Muscle of leg (tissue), 16 donors: ENCODE measurements at places on chromosomes 5 and 9. TPM values are rescaled to one million over a fixed set of nuclear protein-coding genes. Genes with fewer than 3 reads are reported as not detected.

Gene PCA3
- polyA plus RNA-seq = 1.5 TPM

Gene RPS23
- polyA plus RNA-seq = 4,086 TPM

Gene GRM6
- 0.83 TPM for polyA plus RNA-seq

Gene ITGA1
- 21.6 TPM for polyA plus RNA-seq

Gene CBY3
- polyA plus RNA-seq = 0.63 TPM

Gene CENPH
- 15.1 TPM for polyA plus RNA-seq

Gene LCN10
- 5.2 TPM for polyA plus RNA-seq

Gene RGS7BP
- 5.4 TPM for polyA plus RNA-seq

Gene SPATA31D4
- not detected for polyA plus RNA-seq

Gene WDR70
- 24.3 TPM for polyA plus RNA-seq

DNA sequence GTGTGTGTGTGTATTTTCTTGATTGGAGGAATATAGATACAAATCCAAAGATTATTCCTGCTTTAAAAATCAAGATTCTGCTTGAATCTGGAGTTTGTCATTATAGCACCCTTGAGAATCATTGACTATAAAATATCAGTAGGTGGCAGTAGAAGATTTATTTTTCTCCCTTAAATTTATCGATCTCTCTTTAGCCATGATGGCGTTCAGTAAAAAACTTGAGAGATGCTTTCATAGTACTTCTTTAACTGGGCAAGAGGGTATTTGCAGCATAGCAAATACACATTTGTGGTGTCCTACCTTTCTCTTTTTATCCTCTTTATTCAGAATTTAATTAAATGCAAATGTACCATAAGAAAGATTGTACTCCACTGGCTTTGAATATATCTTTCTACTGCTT lies 307.7 kb downstream of the ADGRV1 start:
- peak; percentile 48 for DNase-seq

DNA sequence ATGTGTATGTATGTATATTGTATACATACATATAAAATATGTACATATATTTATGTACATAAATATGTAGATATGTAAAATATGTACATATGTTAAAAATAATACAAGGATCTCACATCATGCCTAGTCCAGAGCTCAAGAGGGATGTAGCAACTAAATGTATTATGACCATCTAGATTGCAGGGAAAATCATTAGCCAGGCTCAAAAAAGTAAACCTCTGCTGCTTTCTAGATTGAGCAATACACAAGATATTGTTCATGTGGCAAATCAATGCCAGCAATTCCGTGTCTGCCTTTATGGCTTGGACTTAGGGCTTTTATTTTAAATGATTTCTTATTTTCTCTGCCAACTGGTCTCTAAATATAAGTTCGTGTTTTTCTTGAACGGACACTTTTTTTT lies 65.2 kb downstream of the RAI14 start:
- no peak for DNase-seq

- no peak for DNase-seq
Measured at GRCh38 chr5:73694089-73694488, 68.1 kb downstream of the ARHGEF28 start.

DNA sequence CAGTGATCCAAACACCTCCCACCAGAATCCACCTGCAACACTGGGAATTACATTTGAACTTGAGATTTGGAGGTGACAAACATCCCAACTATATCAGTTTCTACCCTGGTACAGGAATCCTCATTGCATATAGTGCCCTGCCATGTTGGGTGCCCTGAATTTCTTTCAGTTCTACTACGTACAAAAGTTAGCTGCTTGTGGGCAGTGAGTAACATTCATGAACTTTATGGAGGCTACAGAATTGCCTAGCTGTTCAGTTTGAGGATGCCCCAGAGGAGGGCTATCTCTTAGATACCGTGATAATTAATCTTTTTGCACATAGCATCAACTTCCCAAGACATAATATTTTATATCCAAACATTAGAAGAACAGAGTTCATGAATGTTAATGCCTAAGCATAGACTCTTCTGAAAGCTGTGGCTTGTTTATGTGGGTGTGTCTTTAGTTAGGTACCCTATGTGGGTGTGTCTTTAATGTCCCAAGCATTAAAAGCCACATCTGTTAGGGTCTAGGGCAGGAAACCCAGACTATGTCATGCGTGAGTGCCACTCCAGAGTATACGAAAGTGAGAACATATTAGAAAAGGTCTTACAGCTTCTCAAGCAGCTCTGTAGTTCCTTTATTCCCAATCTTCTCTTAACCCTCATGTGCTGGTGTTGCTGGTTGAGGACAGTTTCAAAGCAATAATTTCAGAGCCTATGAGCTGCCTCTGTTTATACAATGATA lies 47.0 kb upstream of the CHD1 start:
- DNase-seq = no peak

GRCh38 chr5:71783891-71784290 lies 64.8 kb downstream of the CARTPT start:
- no peak for DNase-seq

GRCh38 chr5:79301046-79301712 lies 65.2 kb downstream of the JMY start:
- DNase-seq = no peak

DNA sequence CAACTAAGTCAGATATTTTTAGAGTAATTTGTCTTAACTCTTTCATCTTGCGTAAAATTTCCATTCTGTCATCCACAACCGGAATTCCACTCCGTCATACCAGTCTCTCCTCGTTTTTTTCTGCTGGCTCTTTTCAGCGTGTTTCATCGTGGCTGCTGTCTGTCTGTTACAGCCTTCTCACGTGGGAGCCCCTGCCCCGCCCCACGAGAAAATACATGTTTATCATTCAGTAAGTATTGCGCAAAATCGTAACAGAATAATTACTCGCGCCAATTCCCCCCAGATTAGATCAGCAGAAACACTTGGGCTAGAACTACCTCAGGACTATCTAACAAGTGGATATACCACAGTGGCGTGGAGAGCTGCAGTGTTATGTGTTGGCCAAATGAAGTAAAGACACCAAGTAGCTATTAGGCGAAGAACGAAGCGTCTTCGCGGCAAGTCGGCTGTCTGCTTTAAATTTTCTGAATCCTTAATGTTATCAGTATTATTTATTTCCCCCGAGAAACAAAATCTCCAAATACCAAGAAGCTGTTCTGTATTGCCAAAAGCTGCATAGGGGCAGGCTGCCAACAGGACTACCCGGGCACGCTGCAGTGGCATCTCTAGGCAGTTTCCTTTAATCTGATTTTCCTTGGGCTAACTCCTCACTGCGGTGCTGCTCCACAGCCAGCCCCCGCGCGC lies 566 bp upstream of the FOCAD start:
- DNase-seq = peak; percentile 67

DNA sequence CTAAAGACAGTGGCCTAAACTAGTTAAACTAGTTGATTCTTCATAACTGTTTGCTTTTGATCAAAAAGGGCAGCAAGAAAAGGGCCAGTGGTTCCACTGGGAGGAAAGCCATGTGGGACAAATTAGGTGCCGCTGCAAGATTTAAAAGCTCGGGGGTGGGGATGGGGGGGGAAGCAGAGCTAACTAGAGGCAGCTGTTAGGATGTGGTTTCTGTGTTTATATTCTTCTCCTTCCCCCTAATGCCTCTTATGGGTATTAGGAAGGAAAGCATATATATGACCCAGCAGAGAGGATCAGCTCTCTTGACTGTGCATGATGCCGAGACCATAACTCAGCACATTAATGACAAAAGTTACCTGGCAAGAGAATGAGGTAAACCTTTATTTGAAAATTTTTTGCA lies 65.7 kb downstream of the EFNA5 start:
- DNase-seq = no peak

DNA sequence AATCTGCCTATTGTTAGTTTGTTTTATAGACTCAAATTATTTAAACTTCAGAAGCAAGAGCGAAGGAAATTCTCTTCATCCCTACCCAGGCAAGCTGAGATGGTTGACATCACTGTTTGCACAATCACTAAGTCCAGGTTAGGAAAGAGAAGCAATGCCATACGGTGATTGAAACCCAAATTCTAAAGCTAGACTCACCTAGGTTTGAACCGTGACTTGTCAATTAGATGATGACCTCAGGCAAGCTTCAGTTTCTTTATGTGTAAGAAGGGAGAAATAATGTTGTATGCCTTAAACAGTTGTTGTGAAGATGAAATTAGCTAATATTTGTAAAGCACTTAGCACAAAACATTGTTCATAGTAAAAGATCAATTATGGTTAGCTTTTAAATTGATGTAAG lies 96.5 kb upstream of the ANKRD55 start:
- no peak for DNase-seq

DNA sequence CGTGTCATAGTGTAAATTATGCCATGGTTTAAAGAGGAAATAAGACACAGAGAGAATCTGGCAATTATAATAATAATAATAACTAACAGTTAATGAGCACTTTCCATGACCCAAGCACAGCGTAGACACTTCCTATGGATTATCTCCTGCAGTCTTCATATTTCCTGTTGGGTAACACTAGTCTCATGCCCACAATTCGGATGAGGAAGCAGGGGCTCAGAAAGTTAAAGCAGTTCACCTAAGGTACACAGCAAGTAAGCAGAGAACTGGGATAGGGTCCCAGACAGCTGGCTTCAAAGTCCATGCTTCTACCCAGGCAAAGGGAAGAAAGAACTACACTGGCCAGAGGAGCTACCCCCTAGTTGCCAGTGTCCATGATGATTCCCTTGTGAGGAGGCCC lies 27.9 kb upstream of the TGFBI start:
- peak; percentile 74 for DNase-seq

DNA sequence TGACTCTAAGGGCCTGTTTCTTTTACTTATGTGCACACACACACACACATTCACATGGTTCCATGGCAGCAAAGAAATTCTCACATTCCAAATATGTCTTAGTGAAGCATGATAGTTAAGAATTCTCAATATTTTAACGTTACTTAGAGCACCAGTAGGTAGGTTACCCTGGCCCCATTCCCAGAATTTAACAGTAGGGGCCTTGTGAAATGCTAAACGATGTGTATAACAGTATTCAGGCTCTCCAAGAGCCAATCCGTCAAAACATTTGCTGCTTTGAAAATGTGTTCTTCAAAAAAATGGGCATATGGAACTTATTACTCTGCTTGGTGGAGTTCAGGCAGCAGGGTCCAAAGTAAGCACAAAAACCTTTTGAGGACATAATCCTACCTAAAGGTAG lies 93.7 kb upstream of the DAB2 start:
- peak; percentile 87 for DNase-seq

DNA sequence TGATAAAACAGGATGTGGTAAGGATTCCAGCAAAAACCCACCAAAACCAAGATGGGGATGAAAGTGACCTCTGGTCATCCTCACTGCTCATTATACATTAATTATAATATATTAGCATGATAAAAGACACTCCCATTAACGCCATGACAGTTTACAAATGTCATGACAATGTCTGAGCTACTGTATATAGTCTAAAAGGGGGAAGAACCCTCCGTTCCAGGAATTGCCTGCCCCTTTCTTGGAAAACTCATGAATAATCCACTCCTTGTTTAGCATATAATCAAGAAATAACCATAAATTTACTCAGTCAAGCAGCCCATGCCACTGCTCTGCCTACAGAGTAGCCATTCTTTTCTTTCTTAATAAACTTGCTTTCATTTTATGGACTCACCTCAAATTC lies 96.4 kb upstream of the VLDLR start:
- no peak for DNase-seq

GRCh38 chr9:16191191-16191590 lies 638.3 kb downstream of the CCDC171 start:
- DNase-seq = peak; percentile 45

DNA sequence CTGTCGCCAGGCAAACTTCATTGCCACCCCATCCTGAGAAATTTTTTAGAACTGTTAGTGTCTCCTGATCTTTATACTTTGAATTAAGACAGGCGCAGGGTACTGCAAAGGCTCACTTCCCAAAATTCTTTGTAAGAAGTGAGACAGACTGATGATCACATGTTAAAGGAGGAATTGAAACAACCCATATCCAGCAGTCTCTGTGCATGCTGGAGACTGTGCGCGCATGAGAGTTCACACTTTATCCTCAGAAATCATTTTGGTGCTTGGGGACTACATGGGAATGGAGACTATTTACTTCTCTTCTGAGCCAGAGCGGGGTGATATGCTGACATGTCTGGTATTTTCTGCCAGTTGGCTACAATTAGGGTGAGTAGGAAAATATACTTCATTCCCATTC lies 91.2 kb downstream of the ZNF474 start:
- peak; percentile 86 for DNase-seq

DNA sequence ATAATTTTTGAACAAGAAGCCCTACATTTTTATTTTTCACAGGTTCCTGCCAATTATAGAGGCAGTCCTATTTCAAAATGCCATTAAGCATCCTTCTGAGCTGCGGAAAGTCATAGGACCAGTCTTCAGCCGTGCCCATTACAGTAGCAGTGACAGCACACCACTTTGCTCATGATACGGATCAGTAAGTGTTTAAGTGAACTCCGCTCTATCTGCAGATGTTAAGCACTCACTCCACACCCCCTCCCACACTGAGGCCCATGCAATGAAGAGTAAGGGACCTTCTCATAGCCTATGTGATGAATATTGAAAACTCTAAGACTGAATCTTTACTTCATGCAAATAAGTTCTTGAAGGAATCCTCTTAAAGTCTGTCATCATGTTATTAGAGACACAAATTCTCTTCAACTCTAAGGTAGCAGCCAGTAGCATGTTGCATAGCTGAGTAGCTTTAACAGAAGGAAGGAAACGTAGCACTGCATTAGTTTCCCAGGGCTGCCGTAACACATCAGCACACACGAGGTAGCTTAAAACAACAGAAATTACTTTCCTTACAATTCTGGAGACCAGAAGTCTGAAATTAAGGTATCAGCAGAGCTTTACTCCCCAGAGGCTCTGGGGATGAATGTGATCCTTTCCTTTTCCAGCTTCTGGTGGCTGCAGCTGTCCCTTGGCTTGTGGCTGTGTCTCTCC lies 20.3 kb upstream of the TAF11L2 start:
- no peak for DNase-seq

- DNase-seq = peak; percentile 65
Measured at GRCh38 chr9:136119061-136119882, 597 bp upstream of the TMEM250 start.

DNA sequence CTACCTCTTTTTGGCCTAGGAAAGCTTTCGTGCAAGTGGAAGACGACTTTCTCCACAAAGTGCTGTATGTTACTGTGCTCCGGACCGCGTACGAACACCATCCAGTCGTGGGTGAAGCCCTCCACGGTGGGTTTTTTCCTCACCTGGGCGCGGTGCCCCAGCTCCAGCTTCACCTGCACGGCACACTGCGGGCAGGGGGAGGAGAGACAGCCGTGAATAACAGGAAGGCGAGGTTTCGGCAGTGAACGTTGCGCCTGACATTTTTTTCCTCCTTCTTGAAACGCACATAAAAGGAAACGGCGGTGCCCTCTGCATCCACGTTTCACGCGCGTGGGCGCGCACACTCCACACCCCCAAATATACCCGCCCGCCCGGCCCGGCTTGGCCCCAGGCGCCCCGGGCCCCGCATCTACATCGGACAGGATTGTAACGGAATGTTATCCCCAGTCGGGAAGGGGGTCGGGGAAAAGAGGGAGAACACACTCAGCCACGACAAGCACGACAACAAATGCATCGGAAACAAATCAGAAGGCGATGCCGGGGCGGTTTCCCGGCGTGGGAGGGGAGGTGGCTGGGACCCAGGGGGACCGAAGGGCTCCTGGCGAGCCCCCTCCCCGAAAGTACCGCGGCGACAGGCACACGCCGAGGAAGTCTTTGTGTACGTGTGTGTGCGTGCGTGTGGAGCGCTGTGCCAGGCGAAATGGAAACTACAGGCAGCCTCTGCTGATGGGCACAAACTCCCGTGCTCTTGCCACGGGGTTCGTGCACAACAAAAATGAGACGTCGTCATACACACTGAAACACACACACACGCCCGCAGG lies 1.4 kb downstream of the MLLT3 start:
- peak; percentile 57 for DNase-seq

- DNase-seq = no peak
Measured at GRCh38 chr9:102178811-102179210, 440.4 kb upstream of the GRIN3A start.
